ENCODE measurements at places on chromosomes 6 and 20.

DNA sequence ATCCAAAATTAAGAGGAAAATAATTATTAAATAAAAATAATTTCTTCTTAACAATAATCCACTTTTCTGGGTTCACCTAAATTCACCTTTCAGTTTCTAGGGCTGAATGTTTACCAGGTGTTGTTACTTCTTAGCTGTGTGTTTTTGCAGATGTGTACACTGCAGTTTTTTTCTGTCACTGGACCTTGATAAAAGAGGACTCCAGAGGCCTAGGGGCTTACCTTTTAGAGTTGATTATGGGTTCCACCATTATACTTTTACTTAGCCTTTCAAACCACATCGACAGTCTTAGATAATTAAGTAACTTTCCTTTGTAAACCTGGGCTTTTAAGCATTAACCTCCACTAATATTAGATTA is 766.5 kb downstream of the BCKDHB start:
- H3K36me3 ChIP-seq = no peaks in the 10 kb centered on the region
- H3K27me3 ChIP-seq = no peaks in the 10 kb centered on the region
- H3K4me3 ChIP-seq = no peak overlapping the region
- no peaks in the 10 kb centered on the region for H3K4me1 ChIP-seq
- no peak overlapping the region for H3K27ac ChIP-seq

GRCh38 chr6:91498576-91498975 is 911.7 kb upstream of the MAP3K7 start:
- no peak overlapping the region for H3K4me3 ChIP-seq
- H3K27ac ChIP-seq = no peak overlapping the region
- H3K36me3 ChIP-seq = no peaks in the 10 kb centered on the region
- no peaks in the 10 kb centered on the region for H3K4me1 ChIP-seq
- no peak for DNase-seq

DNA sequence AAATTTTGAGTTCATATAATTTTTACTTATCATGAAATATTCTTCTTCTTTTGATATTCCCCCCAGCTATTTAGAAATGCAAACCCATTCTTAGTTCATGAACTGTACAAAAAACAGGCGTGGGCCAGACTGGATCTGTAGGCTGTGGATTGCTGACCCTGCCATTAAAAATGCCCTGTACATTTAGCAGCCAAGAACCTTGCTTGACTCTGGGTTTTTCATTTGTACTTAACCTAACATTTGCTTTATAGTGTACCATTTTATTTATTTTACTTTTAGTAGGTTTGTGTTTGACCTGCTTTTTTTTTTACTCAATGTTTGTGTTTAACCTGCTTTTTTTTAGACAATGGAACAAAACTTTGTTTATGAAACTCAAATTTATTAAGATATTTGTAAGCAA is 14.9 kb downstream of the CD109 start:
- no peaks in the 10 kb centered on the region for H3K27me3 ChIP-seq
- H3K27ac ChIP-seq = no peak overlapping the region
- DNase-seq = no peak
- H3K4me1 ChIP-seq = no peaks in the 10 kb centered on the region
- no peaks in the 10 kb centered on the region for H3K36me3 ChIP-seq

DNA sequence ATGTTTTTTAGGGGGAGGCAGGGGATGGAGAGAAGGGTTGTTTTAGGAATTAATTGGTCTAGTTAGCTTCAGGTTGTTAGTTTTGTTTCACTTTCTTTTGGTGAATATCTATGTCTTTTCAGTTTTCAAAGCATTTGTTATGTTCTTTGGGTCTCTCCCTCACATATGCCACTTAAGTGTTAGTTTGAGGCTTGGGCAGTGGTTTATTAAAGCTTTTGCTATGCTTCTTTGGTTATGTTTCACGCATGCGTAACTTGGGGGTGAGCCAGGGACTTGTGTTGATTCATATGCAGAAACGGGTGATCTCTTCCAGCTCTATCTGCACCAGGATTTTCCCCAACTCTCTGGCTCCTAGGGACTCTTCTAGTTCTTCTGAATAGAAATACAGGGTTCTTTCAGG is 11.4 kb upstream of the MMS22L start:
- no peak overlapping the region for H3K27ac ChIP-seq
- no peaks in the 10 kb centered on the region for H3K4me1 ChIP-seq
- no peaks in the 10 kb centered on the region for H3K27me3 ChIP-seq
- no peaks in the 10 kb centered on the region for H3K36me3 ChIP-seq

DNA sequence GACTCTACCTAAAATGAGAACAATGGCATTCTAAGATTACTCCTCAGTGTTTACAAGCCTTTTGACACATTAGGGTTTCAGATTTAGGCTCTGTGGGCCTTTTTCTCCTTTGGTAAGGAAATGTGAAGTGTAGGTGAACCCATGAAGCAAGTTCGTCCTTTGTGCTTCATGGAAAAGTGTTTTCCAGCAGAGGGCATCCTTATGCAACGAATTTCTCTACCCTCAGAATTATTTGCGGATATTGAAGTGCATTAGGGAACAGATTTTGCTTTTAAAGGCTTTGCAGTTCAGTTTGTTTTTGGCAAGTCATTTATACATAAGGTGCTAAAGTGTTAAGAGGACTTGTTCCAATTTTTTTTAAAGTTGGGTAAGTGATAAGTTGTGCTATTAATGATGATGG is 55.7 kb upstream of the FERMT1 start:
- DNase-seq = no peak
- H3K36me3 ChIP-seq = no peaks in the 10 kb centered on the region
- no peak overlapping the region for H3K27ac ChIP-seq
- H3K4me3 ChIP-seq = no peak overlapping the region

- H3K4me3 ChIP-seq = no peak overlapping the region
- H3K27me3 ChIP-seq = no peaks in the 10 kb centered on the region
- no peak overlapping the region for H3K27ac ChIP-seq
- peaks cover 4% of the 10 kb centered on the region for H3K4me1 ChIP-seq
These were observed 665.2 kb downstream of the DOK5 start for GRCh38 chr20:55140631-55141030.

GRCh38 chr6:15546591-15546990 is 116.2 kb downstream of the DTNBP1 start:
- no peaks in the 10 kb centered on the region for H3K4me1 ChIP-seq
- H3K27ac ChIP-seq = no peak overlapping the region
- H3K36me3 ChIP-seq = no peaks in the 10 kb centered on the region
- H3K4me3 ChIP-seq = no peak overlapping the region
- no peaks in the 10 kb centered on the region for H3K27me3 ChIP-seq

DNA sequence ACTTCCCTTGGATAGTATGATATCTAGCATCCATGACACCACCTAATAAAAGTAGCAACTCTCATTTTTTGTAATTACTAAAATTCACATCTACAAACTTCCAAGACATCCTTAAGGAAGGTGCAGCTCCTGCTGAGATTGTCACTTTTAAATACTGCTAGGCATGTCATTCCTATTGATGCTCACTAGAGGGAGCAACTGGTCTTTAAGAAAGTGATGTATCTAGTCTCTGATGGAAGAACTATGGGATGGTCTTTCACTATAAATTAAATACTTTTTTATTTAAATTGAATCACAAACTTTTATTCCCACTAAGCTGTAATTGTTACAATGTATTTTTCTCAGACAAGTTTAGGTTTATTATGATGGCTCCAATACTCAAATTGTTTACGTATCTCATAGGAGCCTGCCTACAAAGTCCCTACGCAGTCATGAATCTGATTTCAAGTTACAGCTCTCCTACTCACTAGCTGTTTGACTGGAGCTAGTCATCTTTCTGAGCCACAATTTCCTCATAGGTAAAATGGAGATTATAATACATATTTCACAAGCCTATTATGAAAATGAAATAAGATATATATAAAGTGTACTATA is 8.1 kb upstream of the TSPYL1 start:
- no peak overlapping the region for H3K4me3 ChIP-seq
- H3K4me1 ChIP-seq = no peaks in the 10 kb centered on the region
- H3K36me3 ChIP-seq = no peaks in the 10 kb centered on the region
- H3K27me3 ChIP-seq = no peaks in the 10 kb centered on the region
- DNase-seq = no peak

DNA sequence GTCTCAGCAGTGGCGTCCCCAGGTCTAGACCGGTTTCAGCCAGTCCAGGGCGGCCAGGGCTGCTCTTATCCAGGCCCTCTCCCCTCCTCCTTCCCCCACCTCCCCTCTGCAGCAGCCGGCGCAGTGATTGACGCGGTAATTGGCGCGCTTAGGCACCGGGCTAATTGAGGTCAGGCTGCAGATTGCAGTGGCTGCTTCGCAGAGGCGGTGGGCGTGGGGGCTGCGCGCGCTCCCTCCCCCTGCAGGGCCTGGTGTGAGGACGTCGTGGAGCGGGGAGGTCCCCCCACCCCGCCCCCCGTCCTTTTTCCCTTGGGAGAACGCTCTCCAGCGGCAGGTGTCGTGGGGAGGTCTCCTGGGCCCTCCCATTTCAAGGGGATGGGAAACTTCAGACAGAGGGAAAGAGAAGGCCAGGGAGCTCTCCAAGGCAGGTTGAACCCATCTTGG is 70.4 kb upstream of the BLCAP start:
- no peak overlapping the region for H3K27ac ChIP-seq
- H3K27me3 ChIP-seq = no peaks in the 10 kb centered on the region
- H3K4me3 ChIP-seq = no peak overlapping the region
- H3K4me1 ChIP-seq = peaks cover 15% of the 10 kb centered on the region
- no peak for DNase-seq

DNA sequence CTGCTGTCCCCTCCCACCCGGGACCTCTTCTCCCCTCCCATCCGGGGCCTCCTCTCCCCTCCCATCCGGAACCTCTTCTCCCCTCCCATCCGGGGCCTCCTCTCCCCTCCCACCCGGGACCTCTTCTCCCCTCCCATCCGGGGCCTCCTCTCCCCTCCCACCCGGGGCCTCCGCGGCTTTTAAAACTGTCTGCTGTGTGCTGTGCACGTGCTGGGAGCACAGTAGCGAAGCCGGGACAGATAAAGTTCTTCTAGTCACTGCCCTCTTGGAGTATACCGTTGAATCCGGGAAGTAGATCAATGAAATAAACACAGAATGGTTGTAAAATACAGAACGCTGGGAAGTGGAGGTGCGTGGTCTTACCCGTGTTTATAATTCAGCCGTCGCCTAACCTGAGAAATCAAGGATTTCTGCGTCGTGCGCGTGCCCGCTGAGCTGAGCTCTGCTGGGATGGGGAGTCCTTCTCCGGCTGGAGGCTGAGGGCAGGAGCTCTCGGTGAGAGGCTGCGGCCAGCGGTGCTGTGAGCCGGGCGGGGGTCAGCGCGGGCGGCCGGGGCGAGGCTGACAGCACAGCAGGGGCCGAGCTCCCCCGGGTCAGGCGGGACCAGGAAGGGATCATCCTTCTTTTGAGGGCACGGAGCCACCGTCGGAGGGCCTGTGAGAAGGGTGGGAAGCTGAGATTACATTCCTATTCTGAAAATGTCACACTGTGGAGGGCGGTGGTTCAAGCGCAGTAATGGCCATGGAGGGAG is 19.6 kb upstream of the KIF25 start:
- no peak overlapping the region for H3K4me3 ChIP-seq
- H3K27me3 ChIP-seq = no peaks in the 10 kb centered on the region
- no peak for DNase-seq
- no peaks in the 10 kb centered on the region for H3K36me3 ChIP-seq

GRCh38 chr6:42451333-42452170 is at the start of gene TRERF1:
Gene TRERF1 (minus strand): TSS chr6:42451926. CDS start chr6:42269590, 182,336 bp downstream.
- peak within 1 kb of the TSS; percentile 95 for H3K4me3 ChIP-seq
- no peak for DNase-seq
- peak within 1 kb of the TSS; percentile 88 for H3K27ac ChIP-seq

- no peaks in the 10 kb centered on the region for H3K4me1 ChIP-seq
- no peaks in the 10 kb centered on the region for H3K27me3 ChIP-seq
- H3K4me3 ChIP-seq = no peak overlapping the region
- H3K36me3 ChIP-seq = no peaks in the 10 kb centered on the region
- no peak overlapping the region for H3K27ac ChIP-seq
These were observed 181.5 kb upstream of the TCF21 start for GRCh38 chr6:133707456-133707855.

DNA sequence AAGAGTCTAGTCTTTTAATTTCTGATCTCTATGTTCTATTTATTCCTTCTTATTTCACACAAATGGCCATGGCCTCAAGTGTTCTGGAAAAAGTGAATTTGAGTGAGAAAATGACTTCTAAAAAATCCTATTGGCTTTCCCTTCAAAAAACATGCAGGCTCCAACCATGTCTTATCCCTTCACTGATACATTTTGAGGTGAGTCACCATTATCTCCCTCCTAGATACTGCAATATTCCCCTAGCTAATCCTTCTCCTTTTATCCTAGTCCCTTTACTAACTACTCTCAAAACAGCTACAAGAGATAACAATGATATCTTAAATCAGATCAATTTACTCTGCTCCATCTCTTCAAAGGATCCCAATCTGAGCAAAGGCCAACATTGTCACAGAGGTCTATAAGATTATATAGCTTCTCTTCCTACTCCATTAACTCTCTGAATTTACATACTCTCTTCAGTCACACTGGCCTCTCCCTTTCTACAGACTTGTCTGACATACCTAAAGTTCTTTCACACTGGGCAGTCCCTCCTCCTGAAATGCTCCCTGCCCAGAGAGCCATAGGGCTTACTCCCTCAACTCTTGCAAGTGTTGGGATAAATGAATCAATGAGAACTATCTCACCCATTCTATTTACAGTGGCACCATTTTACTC is 129.2 kb downstream of the TENT5A start:
- no peak overlapping the region for H3K27ac ChIP-seq
- H3K4me1 ChIP-seq = no peaks in the 10 kb centered on the region
- no peaks in the 10 kb centered on the region for H3K36me3 ChIP-seq
- no peaks in the 10 kb centered on the region for H3K27me3 ChIP-seq
- DNase-seq = no peak
- H3K4me3 ChIP-seq = no peak overlapping the region

DNA sequence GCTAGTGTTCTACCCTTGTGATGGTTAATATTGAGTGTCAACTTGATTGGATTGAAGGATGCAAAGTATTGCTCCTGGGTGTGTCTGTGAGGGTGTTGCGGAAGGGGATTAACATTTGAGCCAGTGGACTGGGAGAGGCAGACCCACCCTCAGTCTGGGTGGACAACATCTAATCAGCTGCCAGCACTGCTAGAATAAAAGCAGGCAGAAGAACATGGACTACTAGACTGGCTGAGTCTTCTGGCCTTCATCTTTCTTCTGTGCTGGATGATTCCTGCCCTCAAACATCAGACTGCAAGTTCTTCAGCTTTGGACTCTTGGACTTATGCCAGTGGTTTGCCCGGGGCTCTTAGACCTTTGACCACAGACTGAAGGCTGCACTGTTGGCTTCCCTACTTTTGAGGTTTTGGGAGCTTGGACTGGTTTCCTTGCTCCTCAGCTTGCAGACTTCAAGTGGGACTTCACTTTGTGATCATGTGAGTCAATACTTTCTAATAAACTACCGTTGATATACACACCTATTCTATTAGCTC is 50.1 kb downstream of the SDHAF4 start:
- no peaks in the 10 kb centered on the region for H3K27me3 ChIP-seq
- H3K4me1 ChIP-seq = no peaks in the 10 kb centered on the region
- H3K4me3 ChIP-seq = no peak overlapping the region
- no peaks in the 10 kb centered on the region for H3K36me3 ChIP-seq
- DNase-seq = no peak

- H3K27me3 ChIP-seq = peaks cover 70% of the 10 kb centered on the region
- DNase-seq = no peak
- H3K4me1 ChIP-seq = no peaks in the 10 kb centered on the region
- no peak overlapping the region for H3K4me3 ChIP-seq
These were observed 21.5 kb upstream of the TAF4 start for GRCh38 chr20:62087227-62087626.

Measured in esophagus squamous epithelium (tissue), 5 donors.